SW 1271 (cell line): ENCODE measurements at places on chromosomes 7 and 10.

DNA sequence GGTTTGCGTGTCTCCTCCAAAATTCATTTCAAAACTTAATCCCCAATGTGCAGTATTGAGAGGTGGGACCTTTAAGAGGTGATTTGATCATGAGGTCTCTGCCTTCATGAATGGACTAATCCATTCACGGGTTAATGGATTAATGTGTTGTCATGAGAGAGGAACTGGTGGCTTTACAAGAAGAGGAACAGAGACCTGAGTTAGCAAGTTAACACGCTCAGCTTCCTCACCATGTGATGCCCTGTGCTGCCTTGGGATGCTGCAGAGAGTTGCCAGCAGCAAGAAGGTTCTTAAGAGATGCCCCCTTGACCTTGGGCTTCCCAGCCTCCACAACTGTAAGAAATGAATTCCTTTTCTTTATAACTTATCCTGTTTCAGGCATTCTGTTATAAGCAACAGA, 3.7 kb upstream of the TCTN3 start:
- no peak for DNase-seq

DNA sequence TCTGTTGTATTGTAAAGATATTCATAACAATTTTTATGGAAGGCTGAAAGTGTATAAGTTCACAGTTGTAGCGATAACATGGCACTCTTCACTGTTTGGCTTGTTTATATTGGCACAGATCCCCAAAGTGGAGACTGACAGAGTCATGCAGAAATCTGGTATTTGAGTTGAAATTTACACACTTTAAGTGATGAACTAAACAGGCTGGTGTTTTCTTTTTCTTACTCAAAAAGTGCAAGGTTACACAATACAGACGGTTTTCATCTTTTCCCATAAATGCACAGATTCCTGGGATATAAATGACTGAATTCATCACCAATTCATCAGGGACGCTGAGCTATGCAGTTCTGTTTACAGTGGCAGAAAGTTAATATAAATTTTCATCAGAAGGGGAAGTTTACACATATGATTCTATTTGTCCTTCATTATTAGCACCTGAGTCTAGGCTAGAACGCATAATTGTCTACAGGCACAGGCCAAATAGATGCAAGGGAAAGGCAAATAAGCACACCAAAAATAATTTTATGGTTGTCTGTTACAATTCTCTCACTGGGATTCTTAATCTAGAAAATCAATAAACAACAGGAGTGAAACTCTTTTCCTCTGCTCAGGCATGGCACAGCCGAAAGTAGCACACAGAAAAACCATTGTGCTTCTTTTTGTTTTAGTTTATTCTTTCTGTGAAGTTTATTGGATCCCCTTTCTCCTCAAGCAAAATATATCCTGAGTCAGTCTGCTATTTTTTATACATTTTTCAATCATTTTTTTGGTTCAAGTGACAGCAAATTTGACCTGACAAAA, 88.0 kb downstream of the FOXP2 start:
- no peak for DNase-seq

GRCh38 chr7:128176696-128177095, 64.4 kb upstream of the LEP start:
- no peak for DNase-seq

- DNase-seq: no peak
Observed at GRCh38 chr7:5533821-5534367, 110.3 kb upstream of the TNRC18 start.

GRCh38 chr10:124204726-124205125, 111.3 kb upstream of the CHST15 start:
- no peak for DNase-seq

DNA sequence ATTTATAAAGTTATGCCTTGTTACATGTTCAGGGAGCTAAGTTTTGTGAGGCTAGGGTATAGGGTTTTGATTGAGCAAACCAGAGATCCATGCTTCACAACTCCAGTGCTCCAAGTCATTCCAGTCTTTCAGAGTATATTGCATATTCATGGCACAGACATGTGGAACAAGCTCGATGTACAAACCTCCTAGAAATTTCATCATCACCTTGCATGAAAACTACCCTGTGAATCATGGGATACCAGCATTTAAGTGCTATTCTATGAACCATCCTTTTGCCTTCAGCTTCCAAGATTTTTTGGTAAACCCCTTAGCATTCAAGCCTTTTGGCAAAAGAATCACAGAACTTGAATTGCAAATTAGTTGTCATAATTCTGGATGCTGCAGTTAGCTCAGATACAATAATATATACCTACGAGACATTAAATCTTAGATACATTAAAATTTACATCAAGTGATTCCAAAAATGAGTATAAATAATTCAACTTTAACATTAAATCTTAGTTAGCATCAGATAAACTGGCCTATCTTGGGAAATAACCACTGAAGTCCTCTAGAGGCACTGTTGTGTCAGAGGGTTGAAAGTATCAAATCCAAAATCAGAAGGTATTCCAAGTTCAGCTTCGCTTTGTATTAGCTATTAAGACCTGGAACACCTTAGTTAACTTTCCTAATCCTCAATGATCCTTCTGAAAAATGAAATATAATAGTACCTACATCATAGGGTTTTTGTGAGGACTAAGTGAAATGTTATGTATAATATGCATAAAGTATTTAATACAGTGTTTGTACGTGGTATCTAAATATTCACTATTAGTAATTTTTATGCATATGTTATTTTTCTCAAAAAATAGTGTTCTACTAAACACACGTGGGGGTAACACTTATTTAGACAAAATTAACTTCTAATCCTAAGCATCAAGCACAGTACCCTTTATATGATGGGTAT, 55.5 kb upstream of the CABCOCO1 start:
- no peak for DNase-seq

GRCh38 chr7:39199006-39199405, 221.3 kb downstream of the POU6F2 start:
- no peak for DNase-seq

- DNase-seq: no peak
Observed at GRCh38 chr7:36260481-36260880, 107.4 kb downstream of the EEPD1 start.

GRCh38 chr7:41567031-41567730, 135.7 kb downstream of the INHBA start:
- DNase-seq: no peak

DNA sequence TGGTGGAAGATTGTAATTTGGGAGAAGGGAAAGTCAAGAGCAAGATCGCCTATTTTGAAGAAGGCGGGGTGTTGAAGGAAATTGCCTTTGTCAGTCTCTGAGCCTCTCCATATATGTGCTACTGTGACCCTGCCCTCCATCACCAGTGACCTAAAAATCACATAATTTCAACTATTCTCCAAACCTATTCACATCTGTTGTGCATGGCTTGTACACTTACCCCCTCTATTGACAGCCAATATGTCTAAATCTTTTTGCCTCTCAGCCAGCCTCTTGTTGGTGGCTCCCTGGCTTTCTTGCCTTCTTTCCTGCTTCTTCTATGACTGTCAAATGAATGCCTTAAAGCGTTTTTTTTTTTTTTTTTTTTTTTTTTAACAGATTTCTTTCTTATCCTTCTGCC, 295.6 kb downstream of the AUTS2 start:
- DNase-seq: no peak

GRCh38 chr10:3750006-3750816, 34.8 kb downstream of the KLF6 start:
- DNase-seq: no peak

DNA sequence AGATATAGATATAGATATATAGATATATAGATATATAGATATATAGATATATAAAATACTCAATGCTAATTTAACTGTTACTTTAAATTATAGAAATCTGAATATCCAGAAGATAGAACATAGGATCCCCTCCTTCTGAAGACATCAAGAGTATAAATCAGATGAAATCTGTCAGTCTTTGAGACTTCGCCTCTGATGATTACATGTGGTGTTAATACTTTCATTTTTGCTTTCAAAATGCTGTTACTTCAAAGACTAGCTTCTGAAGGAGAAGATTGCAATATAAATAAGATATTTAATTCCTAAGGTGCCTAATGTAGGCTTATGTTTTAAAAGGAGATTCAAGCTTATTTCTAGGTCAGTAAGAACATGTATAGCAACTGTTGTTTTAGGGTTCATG, 180.4 kb downstream of the TSPAN12 start:
- DNase-seq: no peak

DNA sequence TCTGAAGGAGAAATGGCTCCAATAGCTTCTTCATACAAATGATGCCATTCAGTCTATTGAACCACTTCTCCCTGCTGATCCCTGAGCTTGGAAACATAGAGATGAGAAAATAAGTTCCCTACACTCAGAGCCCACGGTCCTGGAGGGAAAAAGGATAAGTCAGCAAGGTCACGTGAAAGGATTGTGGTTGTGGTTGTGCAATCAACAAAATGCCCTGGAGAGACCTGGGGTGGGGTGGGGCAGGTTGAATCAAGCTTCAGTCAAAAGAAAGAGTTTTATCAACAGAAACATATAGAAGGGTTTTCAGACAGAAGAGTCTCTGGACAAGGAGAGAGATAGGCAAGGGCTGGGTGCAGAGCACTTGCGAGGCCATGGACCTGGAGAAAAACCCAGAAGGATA, 30.1 kb downstream of the C10orf90 start:
- DNase-seq: no peak

GRCh38 chr10:75117995-75118394, 6.5 kb downstream of the SAMD8 start:
- DNase-seq: no peak

DNA sequence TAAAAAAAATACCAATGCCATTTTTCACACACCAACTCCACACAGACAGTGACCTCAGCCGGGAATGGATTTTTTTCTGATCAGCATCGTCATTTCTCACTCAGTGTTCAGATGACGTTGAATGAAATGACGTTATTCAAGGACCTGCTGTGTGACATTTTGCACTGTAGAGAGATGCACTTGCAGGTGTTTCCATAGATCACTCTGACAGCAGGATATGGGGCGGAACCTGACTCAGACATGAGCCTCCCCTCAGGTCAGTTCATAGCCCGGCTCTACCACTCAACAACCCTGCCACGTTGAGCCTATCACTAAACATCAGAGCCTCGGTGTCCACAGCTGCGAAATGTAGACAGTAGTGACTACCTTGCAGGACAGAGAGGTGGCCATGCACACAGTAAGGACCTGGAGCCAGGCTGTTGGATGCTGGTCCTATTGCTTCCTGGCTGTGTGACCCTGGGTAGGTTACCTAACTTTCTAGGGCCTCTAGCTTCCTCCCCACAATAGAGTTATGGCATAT, 41.4 kb upstream of the ANTXRL start:
- no peak for DNase-seq

GRCh38 chr7:157027568-157028198, 17.2 kb upstream of the MNX1 start:
- DNase-seq: no peak

DNA sequence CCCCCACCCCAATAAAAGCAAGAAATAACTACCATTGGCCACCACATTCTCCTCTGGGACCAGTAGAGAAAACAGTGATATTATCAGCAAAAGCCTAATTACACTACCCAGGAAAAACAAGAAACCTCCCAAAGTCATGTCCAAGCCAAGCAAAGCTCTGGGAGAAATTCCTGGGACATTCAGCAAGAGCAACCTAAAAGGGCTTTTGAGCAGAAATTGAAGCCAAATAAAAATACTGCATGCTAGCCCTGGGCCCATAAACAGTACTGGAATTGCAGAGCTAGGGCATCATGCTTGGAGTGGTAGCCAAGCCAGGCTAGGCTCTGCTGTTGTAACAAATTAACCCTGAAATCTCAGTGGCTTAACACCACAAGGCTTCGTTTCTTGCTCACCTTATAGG, 347.9 kb downstream of the LRMDA start:
- no peak for DNase-seq

DNA sequence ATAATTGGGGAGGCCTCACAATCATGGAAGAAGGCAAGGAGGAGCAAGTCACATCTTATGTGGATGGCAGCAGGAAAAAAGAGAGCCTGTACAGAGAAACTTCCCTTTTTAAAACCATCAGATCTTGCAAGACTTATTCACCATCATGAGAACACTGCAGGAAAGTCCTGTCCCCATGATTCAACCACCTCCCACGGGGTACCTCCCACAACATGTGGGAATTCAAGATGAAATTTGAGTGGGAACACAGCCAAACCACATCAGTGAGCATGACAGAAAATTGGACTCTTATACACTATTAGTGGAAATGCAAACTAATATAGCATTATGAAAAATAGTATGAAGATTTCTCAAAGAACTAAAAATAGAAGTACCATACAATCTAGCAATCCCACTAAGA, 271.2 kb downstream of the MAGI2 start:
- DNase-seq: no peak

DNA sequence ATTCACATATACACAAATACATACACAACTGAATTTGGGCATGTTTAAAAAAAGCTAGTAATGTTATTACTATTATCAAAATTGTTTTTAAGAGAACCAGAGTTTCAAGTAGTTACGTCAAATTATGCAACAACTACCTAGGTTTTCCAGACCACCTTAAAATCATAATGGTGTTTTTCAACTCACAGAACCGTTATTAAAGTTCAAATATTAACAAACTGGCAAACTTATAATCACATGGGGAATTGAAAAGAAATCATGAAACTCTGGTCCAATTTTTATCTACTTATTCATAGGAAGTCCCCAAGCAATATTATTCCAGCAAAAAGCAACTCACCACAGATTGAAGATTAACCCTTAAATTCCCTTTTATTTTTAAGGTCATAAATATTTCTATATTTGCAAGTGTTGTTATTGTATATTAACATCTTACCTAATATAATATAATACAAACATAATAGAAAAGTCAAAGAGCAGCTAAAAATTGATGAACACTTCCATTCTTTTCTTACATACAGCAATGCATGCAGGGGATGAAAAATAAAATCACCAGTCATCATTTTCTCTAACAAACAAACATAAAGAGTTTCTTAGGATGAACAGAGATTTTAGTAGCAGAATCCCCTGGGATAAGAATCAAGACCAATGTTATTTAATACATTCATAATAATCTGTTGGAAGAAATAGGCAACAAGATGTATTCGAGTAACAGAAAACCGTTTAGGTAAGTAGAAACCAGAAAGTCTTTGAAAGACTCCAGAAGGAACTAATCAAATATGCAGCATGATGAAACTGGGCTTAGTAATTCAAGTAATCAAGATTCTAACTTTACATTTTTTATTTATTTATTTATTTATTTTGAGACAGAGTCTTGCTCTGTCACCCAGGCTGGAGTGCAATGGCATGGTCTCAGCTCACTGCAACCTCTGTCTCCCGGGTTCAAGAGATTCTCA, 391.1 kb downstream of the PARD3 start:
- DNase-seq: no peak

- no peak for DNase-seq
Observed at GRCh38 chr10:20006169-20006870, 190.1 kb downstream of the PLXDC2 start.

DNA sequence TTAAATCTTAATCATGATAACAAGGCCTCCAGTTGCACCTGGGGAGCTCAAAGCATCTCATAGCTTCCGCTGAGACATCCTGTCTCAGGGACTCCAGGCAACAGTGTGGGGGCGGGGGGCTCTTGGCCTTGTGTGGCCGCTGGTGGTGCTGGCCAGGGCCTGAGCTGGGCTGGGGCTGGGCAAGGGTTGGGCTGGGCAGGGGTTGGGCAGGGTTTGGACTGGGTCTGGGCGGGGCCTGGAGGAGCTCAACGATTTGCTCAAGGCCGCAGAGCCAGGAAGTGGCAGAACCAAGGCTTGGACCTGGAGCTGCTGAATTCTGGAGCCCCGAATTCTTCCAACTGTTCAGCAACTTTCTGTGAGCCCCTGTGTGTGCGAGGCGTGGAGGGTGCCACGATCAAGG, 37.9 kb upstream of the PSMG3 start:
- DNase-seq: no peak
